Mammary microvascular endothelial cell (primary cell): ENCODE measurements at places on chromosomes 6 and 20. TPM values are rescaled to one million over a fixed set of nuclear protein-coding genes. Genes with fewer than 3 reads are reported as not detected.

PSMB9 gene
- total RNA-seq: 135 and 157 TPM in 2 replicates

TM9SF4 gene
- 29.7 and 31.0 TPM in 2 replicates for total RNA-seq

BPIFB4 gene
- total RNA-seq: not detected in 2 replicates

FOXF2 gene
- not detected in 2 replicates for total RNA-seq

OR2B6 gene
- not detected in 2 replicates for total RNA-seq

ARFGEF2 gene
- total RNA-seq: 31.2 and 35.4 TPM in 2 replicates
